NCI-H510A (cell line): ENCODE measurements at places on chromosomes 11 and 22.

DNA sequence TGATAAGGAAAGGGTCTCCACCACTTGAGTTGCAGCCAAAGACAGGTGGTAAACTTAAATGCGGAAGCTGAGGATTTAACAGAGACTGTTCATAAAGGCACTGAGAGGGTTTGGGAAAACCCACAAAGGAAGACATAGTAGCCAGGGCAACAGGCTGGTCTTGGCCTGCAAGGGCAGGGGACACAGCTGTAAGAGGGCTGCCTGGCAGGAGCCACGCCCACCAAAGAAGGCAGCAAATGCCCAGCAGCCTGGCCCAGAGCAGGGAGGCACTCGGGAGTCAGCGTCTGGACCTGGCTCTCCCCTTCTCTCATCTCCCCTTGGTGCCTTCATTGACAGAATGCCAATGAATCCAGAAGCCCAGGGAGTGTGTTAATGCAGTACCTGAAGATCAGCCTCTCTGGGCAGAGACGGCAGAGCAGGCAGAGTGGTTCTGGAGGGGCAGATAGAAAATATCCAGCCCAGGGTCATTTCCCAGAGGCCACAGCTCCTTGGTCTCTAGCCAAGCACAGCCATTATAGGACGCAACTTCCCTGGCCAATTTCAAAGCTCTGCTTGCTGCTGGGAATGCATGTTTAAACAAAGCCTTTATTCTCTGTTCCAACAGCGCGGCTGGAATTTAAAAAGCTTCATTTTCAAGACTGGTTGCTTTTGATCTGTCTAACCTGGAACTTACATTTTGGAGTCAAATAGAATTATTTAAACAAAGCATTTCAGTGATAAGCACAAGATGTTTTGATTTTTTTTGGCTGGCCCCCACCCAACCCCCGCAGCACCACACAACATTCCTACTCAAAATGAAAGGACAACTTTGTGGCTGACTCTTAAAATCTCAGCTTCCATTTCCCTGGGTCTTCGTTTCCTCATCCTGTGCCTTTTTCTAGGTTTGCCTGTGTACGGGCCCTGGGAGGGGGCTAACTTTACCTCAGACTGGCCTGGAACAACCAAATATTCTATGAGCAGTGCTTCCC, 125.6 kb upstream of the LMO1 start:
- no peak for DNase-seq

- no peak for DNase-seq
Observed at GRCh38 chr11:64868904-64869570, 9.4 kb downstream of the EHD1 start.

DNA sequence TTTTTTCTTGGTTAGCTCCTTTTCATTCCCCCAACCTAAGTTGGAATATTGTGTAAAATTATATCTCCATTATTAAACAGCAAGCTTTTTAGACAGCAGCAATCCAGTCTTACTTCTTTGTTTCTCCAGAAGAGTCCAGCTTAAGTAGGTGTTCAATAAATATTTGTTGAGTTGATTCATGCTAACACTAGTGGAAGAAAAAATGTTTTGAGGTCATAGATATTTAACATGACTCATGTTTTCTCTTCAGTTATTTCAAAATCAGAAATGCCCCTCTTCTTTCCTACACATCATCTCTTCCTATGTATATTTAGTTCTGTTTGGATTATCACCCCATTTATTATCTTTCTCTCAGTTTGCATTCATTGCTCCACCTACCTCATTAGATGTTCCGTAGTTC, 20.3 kb downstream of the CCDC83 start:
- no peak for DNase-seq

GRCh38 chr11:10605941-10606381, 37.5 kb upstream of the LYVE1 start:
- no peak for DNase-seq

DNA sequence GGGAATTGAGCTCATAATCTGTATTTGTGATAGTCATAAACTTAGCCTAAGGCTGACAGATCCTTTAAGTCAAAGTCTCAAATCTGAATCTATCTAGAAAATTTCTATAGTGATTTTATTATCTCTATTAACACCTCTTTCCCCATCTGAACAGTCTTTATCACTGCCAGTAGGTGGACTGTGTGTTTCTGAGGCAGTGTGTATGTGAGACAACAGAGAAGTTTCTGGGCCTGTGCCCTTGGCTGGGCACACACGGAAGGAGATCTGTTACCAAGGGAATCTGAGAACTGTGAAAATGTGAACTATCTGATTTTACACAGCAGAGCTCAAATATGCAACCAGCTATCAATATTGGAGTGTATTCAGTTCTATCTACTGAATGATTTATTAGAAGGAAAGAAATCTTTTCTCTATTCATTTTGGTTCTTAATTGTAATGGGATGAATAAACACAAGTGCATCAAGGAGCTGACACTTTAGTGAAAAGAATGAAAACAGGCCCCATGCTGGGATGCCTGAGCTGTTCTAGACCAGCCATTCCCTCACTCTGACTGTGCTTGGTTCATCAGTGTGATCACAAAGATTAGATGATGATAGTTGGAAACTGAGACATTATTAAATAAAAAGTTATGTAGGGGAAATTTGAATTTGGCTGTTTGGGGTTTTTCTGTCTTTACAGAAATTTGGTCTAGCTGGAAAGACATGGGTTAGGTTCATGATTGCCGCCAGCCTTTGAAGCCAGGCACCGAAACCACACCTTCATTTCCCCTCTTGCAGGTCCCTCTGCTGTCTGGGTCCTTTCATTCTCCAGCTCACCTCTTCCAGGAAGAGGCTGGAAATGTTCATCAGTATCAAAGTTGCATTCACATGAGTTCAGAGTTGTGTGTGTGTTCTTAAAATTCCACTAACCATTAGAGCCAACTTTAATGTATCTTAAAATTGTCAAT, 68.1 kb downstream of the LIF start:
- no peak for DNase-seq
